ENCODE measurements at places on chromosomes 5 and 9.

- DNase-seq = no peak
Observed at GRCh38 chr5:79962575-79963222, 28.4 kb downstream of the MTX3 start.

- no peak for DNase-seq
Observed at GRCh38 chr9:137303893-137304382, 1.9 kb upstream of the NRARP start.

DNA sequence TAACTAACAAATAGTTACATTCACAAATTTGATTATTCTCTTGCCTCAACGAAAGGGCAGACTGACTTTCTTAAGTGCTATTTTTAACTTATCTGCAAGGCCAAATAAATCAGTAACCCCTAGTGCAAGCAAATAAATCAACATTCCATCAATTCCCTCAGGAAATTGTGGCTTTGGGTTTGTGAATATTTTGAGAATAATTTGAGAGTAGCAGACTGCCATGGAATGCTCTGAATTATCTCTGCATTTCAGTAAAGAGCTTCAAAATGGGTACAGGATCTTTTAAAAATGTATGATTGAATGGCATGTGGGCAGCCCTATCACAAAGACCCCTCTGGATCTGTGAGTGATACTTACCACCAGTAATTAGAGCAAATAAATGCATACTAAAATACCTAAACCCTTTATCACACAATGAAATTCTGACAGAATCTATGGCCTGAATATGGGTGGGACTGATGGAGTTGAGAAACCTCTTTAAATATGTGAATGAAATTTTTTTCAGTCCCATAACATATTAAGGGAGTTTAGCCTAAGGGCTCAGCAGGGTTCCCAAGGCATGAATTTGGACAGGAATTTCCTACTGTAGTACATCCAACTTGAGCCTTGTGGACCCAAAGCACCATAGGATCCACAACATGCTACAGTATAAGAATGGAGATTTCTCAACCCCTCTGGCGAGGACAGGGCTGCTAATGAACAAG lies 92.5 kb upstream of the ITGA2 start:
- no peak for DNase-seq

DNA sequence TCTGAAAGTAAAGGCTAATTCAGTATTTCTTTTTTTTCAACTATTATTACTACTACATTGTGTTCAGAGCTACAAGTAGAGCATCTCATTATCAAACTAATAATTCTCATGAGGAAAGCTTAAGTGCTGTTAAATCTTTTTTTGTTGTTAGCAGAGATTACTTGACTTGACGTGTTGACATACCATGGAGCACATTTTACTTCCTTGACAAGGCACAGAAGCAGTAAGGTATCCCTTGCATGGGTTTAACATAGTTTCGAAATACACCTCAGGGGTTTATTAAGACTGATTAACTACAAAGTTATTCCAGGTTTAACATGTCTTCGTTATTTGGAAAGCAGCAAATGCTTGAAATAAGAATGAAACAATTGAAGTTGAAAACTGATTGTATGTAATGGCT lies 7.0 kb downstream of the SPDL1 start:
- no peak for DNase-seq

GRCh38 chr9:86201474-86202337 lies 57.8 kb downstream of the C9orf153 start:
- no peak for DNase-seq

- no peak for DNase-seq
Observed at GRCh38 chr5:151110122-151110681, 29.4 kb upstream of the TNIP1 start.

DNA sequence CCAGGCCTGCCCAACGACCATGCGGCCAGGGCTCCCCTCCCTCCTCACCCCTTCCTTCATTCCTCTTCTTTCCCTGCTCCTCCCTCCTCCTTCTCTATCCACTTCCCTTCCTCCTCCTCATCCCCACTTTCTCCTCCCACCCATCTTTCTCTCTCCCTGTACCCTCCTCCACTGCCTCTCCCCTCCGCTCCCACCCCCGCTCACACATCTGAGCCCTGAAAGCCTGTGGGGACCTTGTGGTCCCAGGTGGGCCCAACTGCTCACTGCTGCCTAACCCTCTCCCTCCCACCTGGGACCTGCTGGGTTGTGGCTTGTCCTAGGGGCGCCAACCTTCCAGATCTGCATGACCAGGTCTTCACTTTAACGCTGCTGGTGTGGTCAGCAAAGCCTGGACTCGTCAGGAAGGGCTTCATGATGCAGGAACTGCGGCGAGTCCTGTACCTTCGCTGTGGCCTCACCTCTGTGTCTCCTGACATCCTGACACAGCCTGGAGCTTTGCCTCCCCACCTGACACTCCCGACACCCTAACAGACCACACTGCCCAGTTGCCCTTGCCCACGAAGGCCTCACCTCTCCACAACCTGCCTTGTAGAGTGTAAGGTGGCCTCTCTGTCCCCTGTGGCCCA lies 34.6 kb downstream of the C5orf15 start:
- no peak for DNase-seq

- no peak for DNase-seq
Observed at GRCh38 chr5:11069041-11069440, 308.0 kb upstream of the DAP start.

DNA sequence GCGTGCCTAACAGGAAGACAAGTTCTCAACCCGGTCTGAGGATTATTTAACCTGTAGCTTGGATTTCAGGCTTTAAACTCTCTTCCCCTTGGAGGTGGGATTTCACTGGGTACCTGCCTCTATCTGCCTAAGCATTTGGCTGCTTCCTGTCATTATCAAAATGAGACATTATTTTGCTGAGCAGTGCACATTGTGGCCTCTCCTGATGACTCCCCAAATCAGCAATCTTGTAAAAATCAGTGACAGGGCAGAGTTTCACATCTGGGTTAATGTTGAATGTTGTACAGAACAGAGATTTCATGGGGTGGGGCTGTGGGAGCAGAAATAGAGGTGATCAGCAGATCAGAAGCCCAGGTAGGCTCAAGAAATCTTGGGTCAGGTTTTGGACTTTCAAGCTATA lies 605.9 kb downstream of the ELAVL2 start:
- no peak for DNase-seq

GRCh38 chr5:122405751-122406150 lies 93.7 kb downstream of the SNCAIP start:
- DNase-seq = no peak

GRCh38 chr9:130213911-130214761 lies 41.9 kb downstream of the NCS1 start:
- DNase-seq = no peak

DNA sequence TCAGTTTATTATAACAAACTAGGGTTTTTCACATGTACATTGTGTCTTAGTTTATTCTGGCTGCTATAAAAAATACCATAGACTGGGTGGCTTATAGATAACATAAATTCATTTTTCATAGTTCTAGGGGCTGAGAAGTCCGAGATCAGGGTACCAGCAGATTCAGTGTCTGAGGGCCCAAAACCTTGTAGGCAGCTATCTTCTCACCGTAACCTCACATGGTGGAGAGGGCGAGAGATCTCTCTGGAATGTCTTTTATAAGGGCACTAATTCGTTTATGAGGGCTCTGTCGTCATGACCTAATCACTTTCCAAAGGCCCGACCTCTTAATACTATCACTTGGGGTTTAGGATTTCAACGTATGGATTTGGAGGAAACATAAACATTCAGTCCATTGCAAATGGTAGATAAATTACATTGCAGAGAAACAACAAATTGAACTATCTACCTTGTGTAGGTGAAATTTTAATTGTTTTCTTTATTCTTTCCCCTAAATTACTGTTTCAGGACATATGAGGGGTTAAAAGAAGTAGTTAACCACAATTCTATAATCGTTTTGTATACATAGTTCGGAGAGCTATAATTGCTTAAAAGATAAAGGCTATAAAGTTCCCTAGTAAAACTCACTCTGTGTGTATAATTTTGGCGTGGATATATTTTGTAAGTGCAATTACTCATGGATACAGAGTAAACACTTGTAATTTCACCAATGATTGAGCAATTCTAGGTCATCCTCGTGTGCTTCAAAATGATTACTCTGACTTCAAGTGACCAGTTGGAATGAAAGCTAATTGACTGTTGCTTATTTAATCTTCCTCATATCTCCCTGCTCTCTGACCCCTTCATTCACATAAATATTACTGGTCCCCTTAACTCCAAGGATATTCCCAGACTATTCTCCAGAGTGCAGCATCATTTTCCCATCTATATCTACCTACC lies 247.5 kb upstream of the TMEM161B start:
- no peak for DNase-seq

- no peak for DNase-seq
Observed at GRCh38 chr9:102514541-102514940, 480.6 kb upstream of the CYLC2 start.

GRCh38 chr9:82021198-82021597 lies 32.6 kb downstream of the SPATA31D1 start:
- no peak for DNase-seq

- no peak for DNase-seq
Observed at GRCh38 chr5:128038643-128039042, 44.9 kb upstream of the SLC12A2 start.

- no peak for DNase-seq
Observed at GRCh38 chr9:129568560-129569501, 52.1 kb downstream of the C9orf50 start.

DNA sequence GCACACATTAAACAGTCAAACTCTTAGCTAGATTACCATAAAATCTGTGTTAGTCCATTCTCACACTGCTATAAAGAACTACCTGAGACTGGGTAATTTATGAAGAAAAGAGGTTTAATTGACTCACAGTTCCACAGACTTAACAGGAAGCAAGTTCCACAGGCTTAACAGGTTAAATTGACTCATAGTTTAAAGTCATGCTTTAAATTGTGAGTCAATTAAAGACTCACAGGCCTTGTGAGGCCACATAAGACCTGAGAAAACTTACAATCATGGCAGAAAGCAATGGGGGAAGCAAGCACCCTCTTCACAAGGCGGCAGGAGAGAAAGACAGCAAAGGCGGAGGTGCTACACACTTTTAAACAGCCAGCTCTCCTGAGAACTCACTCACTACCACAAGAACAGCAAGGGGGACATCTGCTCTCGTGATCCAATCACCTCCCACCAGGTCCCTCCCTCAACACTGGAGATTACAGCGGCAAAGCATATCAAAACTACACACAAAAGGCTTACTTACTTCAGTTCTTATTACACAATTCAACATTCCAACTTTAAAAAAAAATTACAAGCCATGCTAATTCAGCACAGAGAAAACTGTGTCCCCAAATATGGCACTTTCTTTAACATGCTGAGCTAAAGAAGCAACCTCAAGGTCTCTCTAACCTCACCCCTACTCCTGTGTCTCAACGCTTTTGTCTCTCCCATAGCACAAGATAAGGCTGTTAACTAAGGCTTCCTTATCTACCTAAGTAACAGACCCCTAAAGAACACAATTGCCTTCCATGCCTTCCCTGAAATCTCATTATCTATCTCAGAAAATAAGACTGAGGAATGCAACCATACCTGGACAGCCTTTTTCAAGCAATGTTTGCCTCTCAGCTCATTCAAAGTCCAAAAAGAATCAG lies 805.1 kb downstream of the NR2F1-AS1 start:
- DNase-seq = no peak

Data from effector memory CD4-positive, alpha-beta T cell (primary cell).